ENCODE measurements at places on chromosomes 2 and 18. TPM values are rescaled to one million over a fixed set of nuclear protein-coding genes. Genes with fewer than 3 reads are reported as not detected.

The KATNAL2 gene
- total RNA-seq = 2.9 TPM

- DNase-seq = no peak
Measured at GRCh38 chr2:94879314-94879981, 8.2 kb downstream of the TEKT4 start.

DNA sequence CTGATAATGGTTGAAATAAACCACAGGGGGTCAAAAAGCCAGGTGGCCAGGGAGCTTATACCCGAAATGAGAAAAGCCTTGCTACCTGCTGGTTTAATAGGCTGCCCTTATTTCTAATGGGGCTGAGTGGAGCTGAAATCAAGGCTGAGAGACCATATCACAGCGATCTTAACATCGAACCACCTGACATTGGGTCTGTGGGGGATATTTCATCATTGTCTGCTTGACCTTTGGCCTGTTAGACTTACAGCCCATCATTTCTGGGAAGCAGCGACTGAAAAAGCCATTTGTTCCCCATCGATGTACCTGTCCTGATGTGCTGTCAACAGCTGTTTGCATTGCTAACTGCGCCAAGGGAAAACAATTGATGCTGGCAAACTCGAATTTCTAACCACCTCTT is 199.7 kb upstream of the SLC14A2 start:
- DNase-seq = no peak

GRCh38 chr2:20418519-20418918 is 28.4 kb upstream of the RHOB start:
- no peak for DNase-seq

DNA sequence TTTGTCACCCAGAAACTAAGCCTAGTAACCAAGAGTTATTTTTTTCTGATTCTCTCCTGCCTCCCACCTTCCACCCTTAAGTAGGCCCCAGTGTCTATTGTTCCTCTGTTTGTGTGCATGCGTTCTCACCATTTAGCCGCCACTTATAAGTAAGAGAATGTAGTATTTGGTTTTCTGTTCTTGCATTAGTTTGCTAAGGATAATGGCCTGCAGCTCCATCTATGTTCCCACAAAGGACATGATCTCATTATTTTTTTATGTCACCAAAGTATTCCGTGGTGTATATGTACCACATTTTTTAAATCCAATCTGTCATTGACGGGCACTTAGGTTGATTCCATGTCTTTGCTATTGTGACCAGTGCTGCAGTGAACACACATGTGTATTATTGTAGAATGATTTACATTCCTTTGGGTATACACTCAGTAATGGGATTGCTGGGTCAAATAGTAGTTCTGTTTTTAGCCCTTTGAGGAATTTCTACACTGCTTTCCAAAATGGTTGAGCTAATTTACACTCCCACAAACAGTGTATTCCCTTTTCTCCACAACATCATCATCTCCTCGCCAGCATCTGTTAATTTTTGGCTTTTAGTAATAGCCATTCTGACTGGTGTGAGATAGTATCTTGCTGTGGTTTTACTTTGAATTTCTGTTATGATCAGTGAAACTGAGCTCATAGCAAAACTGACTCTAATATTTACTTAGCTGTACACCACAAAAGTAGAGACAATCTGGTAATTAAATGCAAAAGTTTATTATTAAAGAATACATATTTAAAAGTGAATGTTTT is 660.1 kb upstream of the SLC8A1 start:
- DNase-seq = no peak

DNA sequence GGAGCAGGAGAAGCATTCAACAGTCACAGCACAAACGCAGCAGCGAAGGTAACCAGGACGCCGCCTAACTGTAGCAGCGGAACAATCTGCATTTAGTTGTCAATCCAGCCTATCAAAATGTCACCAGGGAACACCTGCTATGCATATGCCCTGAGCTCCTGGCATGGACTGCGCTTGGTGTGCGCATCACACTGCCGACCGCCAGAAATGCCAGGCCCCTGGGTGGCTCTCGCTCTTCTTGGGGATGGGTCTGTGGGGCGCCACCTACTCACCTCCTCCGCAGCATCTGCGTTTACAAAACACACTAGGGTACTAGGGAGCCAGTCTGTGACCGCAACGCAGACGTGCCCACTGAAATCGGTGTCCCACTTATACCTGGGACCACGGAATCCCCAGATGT is 31.7 kb downstream of the ZNF516 start:
- DNase-seq = no peak

The ACADL gene
- total RNA-seq = 6.0 TPM

The DYNAP gene
- 7.0 TPM for total RNA-seq

GRCh38 chr2:30217644-30218337 is 13.5 kb upstream of the LBH start:
- no peak for DNase-seq

DNA sequence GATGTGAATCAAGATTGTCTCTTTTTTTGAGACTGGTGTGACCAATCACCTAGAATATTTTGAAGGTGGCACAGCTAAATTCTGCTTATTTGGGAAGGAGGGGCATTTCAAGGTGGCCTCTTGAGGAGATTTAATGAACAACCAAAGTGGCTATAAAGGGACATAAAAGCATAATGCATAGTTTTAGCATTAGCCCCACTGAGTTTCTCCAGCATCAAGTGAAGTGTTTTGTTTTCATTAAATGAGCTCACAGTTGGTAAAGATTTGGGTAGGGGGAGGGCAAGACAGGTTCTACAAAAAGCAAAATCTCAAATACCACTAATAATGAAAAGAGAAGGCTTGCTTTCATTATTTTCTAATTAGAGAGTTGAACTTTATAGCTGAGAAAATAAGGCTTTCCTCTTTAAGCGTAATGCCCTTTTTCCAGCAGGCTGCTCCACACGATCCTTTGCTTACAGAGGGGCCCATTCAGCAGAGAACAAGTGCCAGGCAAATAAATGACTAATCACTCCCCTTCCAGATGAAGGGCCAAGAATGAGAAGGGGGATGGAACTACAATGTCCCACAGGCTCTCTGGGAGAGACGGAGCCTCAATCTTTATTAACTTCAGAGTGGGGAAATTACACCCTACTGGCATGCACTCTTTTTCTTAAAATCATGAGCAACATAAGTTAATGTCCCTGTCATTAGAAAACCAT is 35.9 kb downstream of the LHCGR start:
- no peak for DNase-seq

The CNGA3 gene
- 1.2 TPM for total RNA-seq

- DNase-seq = no peak
Measured at GRCh38 chr2:219000569-219000960, 7.3 kb upstream of the CRYBA2 start.

DNA sequence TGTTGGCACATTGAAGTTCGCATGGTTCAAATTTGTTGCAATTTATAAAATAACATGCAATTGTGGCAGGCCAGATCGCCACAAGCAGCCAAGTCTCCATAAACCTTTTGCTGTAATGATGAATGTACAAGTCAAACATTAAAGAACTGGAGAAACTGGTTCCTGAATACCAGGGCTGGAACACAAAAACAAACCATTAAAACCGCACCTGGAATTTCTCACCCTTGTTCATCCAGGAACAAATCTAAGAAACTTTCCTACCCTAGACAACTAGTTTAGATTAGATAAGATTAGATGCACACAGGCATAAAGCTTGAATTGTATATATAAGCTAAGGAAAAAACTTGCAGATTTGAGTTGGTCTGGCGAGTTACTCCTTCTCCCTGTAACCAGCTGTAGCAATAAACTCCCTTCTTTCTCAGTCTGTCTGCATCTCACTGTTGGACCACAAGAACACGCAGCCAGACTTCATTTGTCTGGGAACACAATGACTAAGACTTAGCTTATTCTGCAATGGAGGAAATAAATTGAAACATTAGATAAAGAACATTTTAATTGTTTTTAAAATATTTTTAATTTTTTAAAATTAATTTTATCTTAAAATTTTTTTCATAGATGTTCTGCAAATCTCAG is 1835.5 kb upstream of the LRRTM1 start:
- peak; percentile 62 for DNase-seq

The GALR1 gene
- total RNA-seq = 3.6 TPM

The C2orf80 gene
- not detected for total RNA-seq

The HOXD3 gene
- total RNA-seq = not detected

The STARD6 gene
- 0.96 TPM for total RNA-seq

GRCh38 chr2:15990151-15991101 is 50.1 kb downstream of the MYCN start:
- DNase-seq = no peak

The SLC14A1 gene
- total RNA-seq = 15.2 TPM

DNA sequence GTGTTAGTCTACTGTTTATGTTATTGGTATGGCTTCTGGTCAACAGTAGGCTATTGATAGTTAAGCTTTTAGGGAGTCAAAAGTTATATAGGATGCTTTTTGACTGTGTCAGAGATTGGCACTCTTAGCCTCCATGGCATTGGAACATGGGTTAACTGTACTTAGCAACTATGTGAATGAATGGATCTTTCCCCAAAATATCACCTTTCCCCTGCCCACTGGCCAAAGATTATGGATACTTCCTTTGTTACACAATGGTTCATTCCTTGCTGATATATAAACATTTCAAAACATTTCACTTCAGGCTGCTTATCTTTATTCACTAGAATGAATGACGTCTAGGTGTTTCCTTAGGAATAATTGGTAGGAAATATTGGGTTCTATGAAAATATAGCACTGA is 62.1 kb upstream of the DOCK10 start:
- DNase-seq = no peak

All from umbilical cord (tissue), 2 donors.